SJCRH30 (cell line): ENCODE measurements at places on chromosomes 2 and 18. TPM values are rescaled to one million over a fixed set of nuclear protein-coding genes. Genes with fewer than 3 reads are reported as not detected.

The CYP27C1 gene
- 0.30 and 0.35 TPM in 2 replicates for total RNA-seq

The MC4R gene
- total RNA-seq: not detected in 2 replicates

The GCG gene
- not detected in 2 replicates for total RNA-seq

The G6PC2 gene
- total RNA-seq: not detected in 2 replicates

The SUMO1 gene
- total RNA-seq: 176 and 198 TPM in 2 replicates

The KCNG3 gene
- 0.03 and 0.06 TPM in 2 replicates for total RNA-seq

The MYO5B gene
- total RNA-seq: 39.1 and 39.7 TPM in 2 replicates

The FASTKD1 gene
- total RNA-seq: 33.2 and 40.0 TPM in 2 replicates

The CNDP1 gene
- total RNA-seq: not detected in 2 replicates

The SAG gene
- not detected in 2 replicates for total RNA-seq

The PRKAG3 gene
- 0.13 and 0.16 TPM in 2 replicates for total RNA-seq

The NAT8 gene
- total RNA-seq: not detected in 2 replicates

The DUSP2 gene
- total RNA-seq: 0.67 and 1.0 TPM in 2 replicates

The METTL8 gene
- 32.0 and 34.0 TPM in 2 replicates for total RNA-seq

The CYP26B1 gene
- total RNA-seq: 9.7 and 11.3 TPM in 2 replicates

The TXNDC2 gene
- total RNA-seq: 0.06 and 0.08 TPM in 2 replicates

The FSHR gene
- not detected in 2 replicates for total RNA-seq

The MSTN gene
- total RNA-seq: 93.4 and 102 TPM in 2 replicates

The NEMP2 gene
- total RNA-seq: 19.3 and 20.9 TPM in 2 replicates

The INHBB gene
- not detected in 2 replicates for total RNA-seq

The TACR1 gene
- not detected in 2 replicates for total RNA-seq

The SATB2 gene
- 13.3 and 14.8 TPM in 2 replicates for total RNA-seq

The GAREM2 gene
- 4.9 and 5.0 TPM in 2 replicates for total RNA-seq

The TSPYL6 gene
- total RNA-seq: 0.03 and 0.10 TPM in 2 replicates

The FABP1 gene
- total RNA-seq: 0.32 TPM in 1 of 2 replicates, not detected in the other

The DOK6 gene
- 0.03 and 0.47 TPM in 2 replicates for total RNA-seq

The DNAJC5G gene
- total RNA-seq: not detected in 2 replicates

The MROH2A gene
- not detected in 2 replicates for total RNA-seq

The CDK15 gene
- 0.20 and 0.47 TPM in 2 replicates for total RNA-seq

The ACADL gene
- total RNA-seq: 1.2 and 1.6 TPM in 2 replicates

The FHL2 gene
- 27.4 and 30.7 TPM in 2 replicates for total RNA-seq

The SERPINB2 gene
- not detected in 2 replicates for total RNA-seq

The FZD7 gene
- 9.2 and 10.0 TPM in 2 replicates for total RNA-seq

The TBC1D8 gene
- 8.8 TPM in 2 replicates for total RNA-seq

The CIB4 gene
- total RNA-seq: not detected in 2 replicates

The ACKR3 gene
- 85.2 and 87.5 TPM in 2 replicates for total RNA-seq

The GTF2A1L gene
- 0.40 TPM in 1 of 2 replicates, not detected in the other for total RNA-seq

The IL36RN gene
- not detected in 2 replicates for total RNA-seq
